Activated CD8-positive, alpha-beta memory T cell treated with anti-CD3 and anti-CD28 coated beads for 48 hours (primary cell): ENCODE measurements at places on chromosomes 1 and 21.

DNA sequence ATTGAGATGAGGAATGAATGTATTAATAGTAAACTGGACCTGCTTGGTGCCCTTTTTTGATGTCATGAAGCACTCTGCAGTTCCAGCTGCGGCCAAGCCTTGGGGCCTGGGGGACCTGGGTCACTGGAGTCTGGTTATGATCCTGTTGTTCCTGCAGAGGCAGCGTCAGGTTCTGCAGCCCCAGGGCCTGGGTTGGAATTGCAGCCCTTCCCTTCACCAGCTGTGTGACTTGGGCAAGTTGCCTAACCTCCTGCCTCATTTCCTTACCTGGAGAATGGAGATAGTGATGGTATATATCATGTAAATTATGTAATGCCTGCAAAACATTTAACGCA, 9.1 kb upstream of the ATP5PO start:
- no peak for DNase-seq

GRCh38 chr1:183227422-183228346, 41.6 kb downstream of the LAMC2 start:
- DNase-seq = no peak

DNA sequence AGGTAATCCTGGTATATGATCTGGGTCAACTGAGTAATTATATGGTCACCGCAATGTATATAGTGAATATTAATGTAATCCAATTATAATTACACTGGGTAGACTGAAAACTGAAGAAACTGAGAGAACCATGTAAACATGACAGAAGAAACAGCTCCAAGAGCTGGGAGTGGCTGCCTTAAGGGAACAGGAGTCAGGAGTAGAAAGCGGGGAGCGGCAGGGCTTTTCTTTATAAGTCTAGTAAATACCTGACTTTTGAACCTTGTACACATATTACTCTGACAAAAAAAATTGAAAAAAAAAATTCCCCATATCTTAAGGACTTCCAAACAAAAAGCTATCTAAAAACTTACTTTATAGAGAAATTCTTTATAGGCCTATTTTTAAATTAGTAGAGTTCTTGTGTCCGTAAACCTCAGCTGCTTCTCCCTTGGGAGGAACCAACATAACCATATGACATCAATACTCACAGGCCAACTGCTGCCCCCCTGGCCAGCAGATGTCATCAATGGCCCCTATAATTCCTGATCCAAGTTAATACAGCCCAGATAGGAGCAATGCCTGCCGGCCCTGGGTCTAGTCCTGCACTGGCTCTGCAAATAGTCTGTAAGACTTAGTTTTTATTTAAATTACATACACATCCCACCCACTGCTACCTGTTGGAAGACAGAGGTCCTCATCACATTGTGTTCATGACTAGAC, 33.8 kb downstream of the THAP3 start:
- DNase-seq = no peak

DNA sequence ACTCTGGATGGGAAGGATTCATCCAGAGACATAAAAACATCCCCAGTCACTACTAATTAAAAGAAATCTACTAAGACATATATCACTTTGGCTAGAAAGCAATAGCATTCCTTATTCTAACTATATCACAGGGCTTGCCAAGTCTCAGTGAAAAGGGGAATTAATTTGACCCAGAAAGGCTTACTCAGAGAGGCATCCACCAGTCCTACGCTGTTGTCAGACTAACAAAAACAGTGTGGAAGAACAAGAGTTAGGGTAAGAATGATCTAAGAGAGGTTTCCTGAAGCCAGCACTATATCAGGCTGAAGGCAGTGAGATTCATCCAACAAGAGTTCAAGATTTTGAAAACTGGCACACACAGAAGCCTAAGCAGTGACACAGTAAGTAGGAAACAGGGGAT, 126.1 kb downstream of the GDAP2 start:
- no peak for DNase-seq

DNA sequence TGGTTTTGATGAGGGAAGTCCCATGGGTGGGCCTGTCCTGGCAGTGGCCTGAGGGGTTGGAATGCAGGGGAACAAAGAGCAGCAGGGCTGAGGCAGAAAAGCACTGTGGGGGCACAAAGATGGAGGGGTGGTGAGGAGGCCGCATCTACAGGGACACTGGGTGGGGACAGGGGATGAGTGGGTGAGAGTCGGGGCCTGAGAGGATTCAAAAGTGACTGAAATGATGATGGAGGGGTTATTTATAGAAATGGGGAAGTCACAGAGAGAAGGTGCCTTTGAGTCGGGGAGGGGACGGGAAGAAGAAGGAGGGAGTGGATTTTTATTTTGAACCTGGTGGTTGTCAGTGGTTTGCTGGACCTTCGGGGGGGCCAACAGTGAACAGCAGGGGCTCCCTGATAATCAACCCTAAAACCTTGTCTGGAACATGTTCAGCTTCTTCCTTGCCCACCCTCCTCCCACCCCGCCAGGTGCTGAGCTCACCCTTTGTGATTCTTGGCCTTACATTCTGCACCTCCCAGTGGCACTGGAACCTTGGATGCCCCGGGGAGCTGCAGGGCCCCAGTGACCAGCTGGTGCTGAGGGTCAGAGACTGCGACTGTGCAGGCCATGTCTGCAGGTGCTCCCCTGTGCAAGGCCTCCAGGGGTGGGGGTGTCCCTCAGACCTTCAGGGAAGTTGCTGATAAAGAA, 42.9 kb downstream of the IER5 start:
- no peak for DNase-seq

GRCh38 chr1:107378426-107378825, 237.6 kb downstream of the NTNG1 start:
- DNase-seq = no peak

DNA sequence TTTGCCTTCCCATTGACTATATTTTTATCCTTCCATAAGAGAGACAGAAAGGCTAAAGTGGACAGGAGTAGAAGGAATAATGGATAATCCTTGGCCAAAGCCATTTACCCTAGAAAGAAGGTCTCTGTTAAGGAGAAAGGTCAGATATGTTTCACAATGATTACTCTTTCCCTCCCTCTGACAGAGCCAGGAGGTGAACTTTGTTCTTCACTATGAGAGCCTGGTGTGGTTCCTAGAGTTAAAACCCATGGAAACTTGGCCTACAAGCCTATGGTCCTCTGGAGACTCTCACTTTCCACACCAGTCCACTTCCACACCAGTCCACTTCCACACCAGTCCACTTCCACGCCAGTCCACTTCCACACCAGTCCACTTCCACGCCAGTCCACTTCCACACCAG, 479.9 kb upstream of the ZP4 start:
- DNase-seq = no peak

DNA sequence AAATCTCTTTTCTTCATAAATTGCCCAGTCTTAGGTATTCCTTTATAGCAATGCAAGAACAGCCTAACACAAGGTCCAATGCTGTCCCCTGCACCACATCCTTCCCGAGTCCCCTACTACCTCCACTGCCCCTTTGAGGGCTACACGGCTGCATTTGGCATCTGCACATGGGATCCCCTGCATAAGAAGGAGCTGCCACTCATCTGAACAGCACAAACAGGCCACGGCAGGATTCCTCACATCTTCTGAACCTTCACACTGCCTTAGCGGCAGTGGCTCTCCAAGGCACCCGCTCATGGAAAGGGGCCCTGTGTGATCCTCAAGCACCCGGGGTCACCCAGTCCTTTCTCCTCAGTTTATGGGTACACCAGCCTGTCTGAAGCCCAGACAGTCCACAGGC, 29.2 kb upstream of the BACE2 start:
- no peak for DNase-seq

GRCh38 chr1:156677616-156678596, 699 bp upstream of the NES start:
- no peak for DNase-seq

GRCh38 chr1:34066981-34067603, 97.9 kb downstream of the CSMD2 start:
- DNase-seq = no peak

- no peak for DNase-seq
These were observed 1.3 kb upstream of the IFNAR2 start for GRCh38 chr21:33228455-33228854.

GRCh38 chr1:184019069-184019468, 18.5 kb downstream of the COLGALT2 start:
- no peak for DNase-seq
